ENCODE measurements at places on chromosomes 11 and 22.

DNA sequence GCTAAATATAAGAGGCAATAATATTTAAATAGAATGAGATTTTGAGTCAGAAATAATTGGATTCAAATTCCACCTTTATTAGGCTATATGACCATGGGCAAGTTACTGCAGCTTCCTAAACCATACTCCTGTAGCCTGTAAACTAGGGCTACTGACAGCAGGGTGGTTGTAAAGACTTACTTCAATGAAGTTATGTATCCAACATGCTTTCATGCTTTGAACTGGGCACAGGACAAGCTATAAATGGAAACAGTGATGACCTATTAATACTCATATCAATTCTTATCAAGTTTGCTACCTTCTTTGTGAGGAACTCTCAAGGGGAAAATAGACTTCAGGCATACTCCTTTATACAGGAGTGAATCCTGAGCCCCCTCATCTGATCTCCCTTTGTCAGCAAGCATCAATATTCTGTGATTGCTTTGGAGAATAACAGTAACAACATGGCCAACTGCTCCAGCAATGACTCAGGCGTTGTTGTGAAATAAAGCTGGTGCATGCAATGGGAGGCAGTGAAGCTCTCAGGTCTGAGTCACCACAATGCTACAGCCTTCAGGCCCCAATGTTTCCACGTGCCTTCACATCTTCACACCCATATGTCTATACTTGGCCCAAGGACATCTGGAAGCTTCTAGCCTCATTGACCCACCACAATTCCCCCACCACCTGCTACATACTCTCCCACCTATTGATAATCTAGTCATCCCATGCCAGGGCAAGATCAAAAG lies 102.5 kb downstream of the KCNA4 start:
- no peak for DNase-seq

- DNase-seq, result no peak
Observed at GRCh38 chr11:46840116-46840515, 6.0 kb downstream of the CKAP5 start.

DNA sequence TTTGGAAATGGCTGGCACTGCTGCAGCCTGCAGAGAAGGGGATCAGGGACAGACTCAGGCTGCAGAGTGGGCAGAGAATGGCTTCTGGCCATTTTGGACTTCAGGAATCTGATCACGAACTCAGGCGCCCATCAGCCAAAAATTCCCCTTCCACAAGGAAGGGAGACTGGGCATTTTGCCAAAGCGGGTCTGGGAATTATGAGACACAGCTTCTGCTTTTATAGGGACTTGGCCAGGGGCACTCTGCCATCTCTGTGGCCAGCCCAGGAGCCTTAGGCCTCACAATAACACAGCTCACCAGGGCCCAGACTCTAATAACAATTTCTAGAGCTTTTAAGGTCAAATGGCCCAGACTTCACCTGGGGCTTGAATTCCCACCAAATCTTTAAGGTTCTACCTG lies 74.7 kb downstream of the CHST1 start:
- no peak for DNase-seq

- no peak for DNase-seq
Observed at GRCh38 chr22:22968366-22968765, 80.8 kb downstream of the IGLL5 start.

DNA sequence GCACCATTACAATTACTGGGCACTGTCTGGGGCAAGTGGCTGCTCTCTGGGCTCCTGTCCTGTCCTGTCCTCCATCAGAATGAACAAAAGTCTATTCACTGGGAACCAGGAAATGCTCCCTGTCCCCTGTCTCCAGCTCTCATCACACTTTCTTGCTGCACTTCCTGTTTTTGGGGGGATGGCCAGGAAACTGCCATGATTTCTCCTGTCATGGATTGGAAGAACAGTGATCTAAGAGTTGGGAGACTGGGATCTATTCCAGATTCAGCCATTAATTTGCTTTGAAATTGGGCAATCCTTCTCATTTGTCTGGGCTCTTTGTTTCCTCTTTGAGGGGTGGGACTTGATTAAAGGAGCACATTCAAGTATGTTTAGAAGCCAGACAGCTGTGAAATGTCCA lies 61.4 kb upstream of the KIRREL3 start:
- DNase-seq, result no peak

Measured in Caco-2 (cell line).